ENCODE measurements at places on chromosomes 5 and 9.

DNA sequence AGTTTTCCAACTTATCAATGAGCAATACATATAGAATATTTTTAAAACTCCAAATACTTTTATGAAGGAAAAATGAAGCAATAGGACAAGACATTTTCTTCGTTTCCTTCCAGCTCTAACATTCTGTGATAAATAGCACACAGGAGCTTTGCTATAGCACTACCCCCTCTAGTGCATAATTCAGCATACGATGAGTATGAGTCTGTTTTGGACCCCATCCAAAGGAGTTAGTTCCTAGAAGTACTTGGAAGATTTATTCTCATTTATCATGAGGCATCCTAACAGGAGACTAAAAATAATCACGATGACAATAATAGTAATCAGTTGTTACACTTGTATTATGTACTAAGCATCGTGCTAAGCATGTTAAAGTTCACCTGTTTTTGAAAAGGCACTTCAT lies 1061.3 kb upstream of the DMAC1 start:
- DNase-seq = no peak

- DNase-seq = no peak
Measured at GRCh38 chr5:15646371-15646770, 146.4 kb downstream of the FBXL7 start.

DNA sequence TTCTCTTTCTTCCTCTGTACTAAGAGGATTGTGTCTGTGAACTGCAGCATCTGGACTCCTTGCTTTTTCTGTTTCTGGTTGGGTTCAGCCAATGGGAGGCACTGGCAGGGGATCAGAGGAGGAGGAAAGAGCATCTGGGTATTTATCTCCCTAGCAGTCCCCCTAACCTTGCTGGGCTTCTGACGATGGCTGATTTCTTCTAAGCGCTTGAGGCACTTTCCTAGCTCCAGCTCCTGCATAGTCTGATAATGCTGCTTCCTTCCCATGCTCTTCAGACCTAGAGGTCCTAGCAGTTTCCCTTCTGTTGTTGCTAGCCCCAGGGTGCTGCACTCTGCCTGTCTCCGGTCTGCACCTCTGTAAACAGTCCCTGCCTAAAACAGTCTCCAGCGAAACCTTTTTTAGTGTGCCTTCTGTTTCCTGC lies 225.1 kb downstream of the PDZD2 start:
- DNase-seq = no peak

DNA sequence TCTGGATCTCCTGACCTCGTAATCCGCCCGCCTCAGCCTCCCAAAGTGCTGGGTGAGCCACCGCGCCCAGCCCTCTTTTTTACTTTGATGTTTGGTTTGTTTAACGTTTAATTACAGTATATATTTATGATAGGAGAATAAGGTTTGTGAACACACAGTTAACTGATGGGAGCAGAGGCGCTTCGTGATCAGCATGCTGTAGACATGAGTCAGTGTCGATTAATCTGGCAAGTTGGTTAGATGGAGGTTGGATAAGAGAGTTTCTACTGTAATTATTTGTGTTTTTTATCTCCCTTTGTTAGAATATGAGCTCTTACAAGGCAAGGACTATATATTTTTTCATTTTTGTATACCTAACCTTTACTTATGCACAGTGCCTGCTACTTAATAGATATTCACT lies 14.3 kb downstream of the ATG10 start:
- DNase-seq = no peak

- no peak for DNase-seq
Measured at GRCh38 chr9:96009690-96010472, 134.4 kb downstream of the ERCC6L2 start.
